ENCODE measurements at places on chromosomes 12 and 14.

DNA sequence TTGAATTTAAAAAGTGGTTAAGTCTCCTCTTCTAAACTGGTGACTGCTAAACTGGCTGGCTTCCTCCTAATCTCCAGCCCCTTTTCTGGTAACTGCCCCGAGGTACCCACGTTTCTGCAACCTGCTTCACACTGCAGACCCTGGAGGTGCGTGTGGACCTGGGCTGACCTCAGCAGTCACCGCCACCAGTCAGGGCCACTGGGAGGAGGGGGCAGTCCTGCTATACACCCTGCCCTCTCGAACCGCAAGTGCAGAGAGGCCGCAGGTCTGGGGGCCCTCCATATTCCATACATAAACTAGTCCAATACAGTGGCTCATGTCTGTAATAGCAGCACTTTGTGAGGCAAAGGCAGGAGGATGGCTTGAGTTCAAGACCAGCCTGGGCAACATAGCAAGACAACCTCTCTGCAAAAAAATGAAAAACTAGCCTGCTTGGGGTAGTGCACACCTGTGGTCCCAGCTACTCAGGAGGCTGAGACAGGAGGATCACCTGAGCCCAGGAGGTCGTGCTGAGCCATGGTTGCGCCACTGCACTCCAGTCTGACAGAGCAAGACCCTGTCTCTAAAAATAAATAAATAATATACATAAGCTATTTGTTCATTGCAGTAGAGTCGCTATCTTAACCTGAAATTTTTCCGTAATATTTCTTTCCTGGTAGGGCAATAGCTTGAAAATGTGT lies 25.6 kb downstream of the VPS37B start:
- DNase-seq, result no peak

DNA sequence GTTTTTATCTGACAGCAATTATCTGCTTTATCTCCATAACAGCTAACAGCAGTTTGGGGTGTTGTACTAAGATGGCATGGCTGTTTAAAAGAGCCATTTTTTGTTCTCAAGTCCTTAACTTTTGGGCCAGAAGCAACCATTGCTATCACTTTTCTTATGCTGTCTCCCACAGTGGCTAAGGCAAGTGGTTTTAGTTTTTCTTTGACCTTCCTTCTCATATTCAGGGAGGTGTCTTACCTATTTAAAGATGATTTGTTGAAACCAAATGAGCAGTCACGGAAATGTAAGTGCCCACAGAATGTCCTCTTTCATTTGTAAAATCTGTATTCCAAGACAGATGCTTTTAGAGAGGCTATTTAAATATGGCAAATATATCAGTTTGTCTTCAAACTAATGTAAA lies 96.8 kb upstream of the USP15 start:
- no peak for DNase-seq

DNA sequence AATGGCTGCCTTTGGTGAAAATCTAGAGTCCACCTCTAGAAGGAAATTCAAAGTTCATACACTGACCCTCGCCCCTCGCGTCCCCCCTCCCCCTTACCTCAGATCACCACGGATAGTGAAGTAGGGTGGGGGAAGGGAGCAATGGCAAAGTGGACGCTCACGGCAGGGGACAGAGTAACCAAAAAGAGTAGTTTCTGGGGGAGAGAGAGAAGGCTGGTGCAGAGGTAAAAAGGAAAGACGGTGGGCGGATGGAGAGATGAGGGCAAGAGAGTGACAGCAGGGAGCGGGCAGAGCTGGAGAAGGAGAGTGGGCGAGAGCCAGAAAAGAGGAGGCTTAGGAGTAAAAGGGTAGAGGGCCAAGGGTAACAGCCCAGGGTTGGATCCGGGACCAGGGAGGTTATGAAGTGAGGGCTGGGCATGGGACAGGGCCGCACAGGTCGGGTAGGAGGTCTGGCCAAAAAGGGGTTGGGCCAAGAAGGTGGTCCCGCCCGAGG lies 423 bp downstream of the ALDH6A1 start:
- no peak for DNase-seq

GRCh38 chr12:113314121-113314529 lies 20.8 kb downstream of the SLC8B1 start:
- no peak for DNase-seq

DNA sequence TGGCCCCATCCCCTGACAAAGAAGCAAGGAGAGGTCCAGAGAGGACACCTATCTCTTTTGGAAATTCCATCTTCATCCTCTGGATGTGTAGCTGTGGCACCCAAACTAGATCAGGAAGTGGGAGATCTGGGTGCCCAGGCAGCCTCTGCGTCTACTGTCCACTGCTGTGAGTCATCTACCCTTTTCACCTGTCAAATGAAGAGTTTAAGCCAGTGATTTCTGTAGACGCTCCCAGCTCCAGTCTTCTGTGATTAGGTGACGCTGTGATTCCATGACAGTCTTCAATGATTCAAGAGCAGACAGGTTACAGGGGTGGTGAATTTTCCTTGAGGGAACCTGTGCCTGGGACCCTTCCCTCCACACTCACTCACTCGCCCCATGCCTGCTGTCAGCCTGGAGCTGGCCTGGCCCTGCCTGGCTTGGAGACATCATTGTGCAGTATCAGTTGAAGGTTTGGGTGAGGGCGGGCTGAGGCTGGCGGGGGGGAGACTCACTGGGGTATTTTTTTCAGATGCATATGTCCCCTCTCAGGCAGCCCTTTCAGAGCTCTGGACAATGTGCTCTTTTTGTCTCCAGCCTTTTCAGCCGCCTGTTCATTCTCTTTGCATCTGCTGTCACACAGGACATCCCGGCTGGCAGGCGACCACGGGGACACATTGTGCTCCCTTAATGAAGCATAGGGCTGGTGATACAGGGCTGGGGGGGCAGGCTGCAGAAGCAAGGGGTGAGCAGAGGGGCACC lies 56.8 kb upstream of the PARP11 start:
- no peak for DNase-seq

- no peak for DNase-seq
Observed at GRCh38 chr14:89500303-89500702, 83.3 kb upstream of the FOXN3 start.

- no peak for DNase-seq
Observed at GRCh38 chr12:127295630-127296029, 971.3 kb upstream of the TMEM132C start.

- no peak for DNase-seq
Observed at GRCh38 chr12:121263206-121263935, 33.1 kb downstream of the CAMKK2 start.

- DNase-seq, result no peak
Observed at GRCh38 chr12:112792743-112793142, 1.2 kb downstream of the RPH3A start.

GRCh38 chr12:126509572-126509971 lies 1444.3 kb downstream of the AACS start:
- no peak for DNase-seq

GRCh38 chr12:100504804-100505203 lies 31.1 kb downstream of the NR1H4 start:
- no peak for DNase-seq

GRCh38 chr12:96421014-96421413 lies 20.8 kb upstream of the CDK17 start:
- DNase-seq, result no peak

DNA sequence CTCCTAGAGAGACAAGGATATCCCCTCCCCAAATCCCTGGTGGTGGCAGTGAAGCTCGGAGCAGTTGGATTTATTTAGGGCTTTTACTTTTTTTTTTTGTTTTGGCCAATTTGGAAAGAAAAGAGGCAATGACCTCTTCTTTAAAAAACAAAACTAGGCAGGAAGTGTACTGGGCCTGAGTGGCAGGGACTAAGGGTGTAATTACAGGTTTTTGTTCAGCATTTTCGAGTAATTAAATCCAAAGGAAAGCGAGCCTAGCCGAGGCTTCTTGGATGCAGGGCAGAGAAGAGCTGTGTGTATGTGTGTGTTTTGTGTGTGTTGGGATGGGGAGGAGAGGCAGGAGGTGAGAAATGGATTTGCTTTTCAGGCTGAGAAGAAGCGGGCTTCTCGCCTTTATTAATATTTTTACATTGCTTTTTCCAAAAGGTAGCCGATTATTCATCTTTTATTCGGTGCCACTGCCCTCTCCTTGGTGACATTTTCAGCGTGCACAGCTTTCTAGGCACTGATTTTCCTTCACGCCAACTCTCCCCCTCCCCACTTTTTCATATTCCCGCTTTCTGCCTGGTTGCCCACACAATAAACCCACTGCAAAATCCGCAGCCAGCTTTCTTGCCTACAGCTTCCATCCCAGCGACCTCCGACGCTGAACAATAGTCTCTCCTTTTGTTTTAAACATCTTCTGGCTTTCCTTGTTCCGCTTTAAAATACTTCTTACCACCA lies 8.9 kb upstream of the IRF2BPL start:
- no peak for DNase-seq

GRCh38 chr12:23361971-23362370 lies 587.5 kb downstream of the SOX5 start:
- DNase-seq, result no peak

- no peak for DNase-seq
Observed at GRCh38 chr12:114371250-114371649, 34.7 kb downstream of the TBX5 start.

- DNase-seq, result no peak
Observed at GRCh38 chr14:24395609-24396582, 2.9 kb upstream of the NYNRIN start.

DNA sequence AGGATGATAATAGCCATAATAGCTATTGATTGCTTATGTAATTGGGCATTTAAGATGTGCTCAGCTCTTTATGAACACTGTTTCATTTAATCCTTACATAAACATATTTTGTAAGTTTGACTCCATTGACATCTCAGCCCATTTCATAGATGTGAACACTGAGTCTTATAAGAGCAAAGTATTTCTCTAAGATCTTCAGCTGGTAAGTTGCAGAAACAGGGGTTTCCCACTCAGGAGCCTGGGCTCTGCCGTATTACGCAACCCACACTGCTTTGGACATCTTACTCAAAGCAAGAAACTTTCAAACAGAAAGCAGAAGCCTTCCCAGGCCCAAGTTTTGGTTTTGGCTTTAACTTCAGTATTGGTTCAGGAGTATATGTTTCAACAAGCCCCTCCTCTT lies 705.1 kb downstream of the MED13L start:
- DNase-seq, result no peak

DNA sequence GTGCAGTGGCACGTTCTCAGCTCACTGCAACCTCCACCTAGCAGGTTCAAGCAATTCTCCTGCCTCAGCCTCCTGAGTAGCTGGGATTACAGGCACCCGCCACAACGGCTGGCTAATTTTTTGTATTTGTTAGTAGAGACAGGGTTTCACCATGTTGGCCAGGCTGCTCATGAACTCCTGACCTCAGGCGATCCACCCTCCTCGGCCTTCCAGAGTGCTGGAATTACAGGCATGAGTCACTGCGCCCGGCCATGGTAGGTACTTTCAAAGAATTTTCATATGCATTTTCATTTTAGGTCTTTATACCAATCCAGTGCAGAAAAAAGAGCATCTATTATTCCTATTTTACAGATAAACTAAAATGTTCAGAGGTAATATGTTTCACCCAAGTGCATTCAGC lies 411.3 kb upstream of the USP15 start:
- DNase-seq, result no peak

- no peak for DNase-seq
Observed at GRCh38 chr14:60226298-60226697, 22.7 kb upstream of the PPM1A start.

GRCh38 chr14:93426750-93427149 lies 4.0 kb upstream of the UNC79 start:
- no peak for DNase-seq

- no peak for DNase-seq
Observed at GRCh38 chr14:48096897-48097296, 421.5 kb upstream of the MDGA2 start.

- no peak for DNase-seq
Observed at GRCh38 chr14:44940211-44940610, 21.5 kb downstream of the KLHL28 start.

DNA sequence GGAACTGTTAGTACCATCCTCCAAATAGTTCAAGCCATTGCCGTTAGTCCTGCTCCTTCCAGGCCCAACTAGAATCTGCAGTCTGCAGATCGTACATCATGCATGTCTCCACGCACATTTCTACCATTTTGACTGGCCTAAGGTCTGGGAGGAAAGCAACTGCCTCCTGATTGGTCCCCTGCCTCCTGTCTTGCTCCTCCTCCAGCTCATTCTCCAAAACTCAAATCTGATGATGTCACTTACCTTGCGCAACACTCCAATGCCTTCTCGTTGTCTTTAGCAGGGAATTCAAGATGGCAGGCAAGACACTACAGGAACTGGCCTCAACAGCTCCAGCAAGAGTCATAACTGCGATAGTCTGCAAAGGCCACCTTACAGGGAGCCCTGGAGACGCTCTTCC lies 9.7 kb upstream of the HCAR1 start:
- no peak for DNase-seq

DNA sequence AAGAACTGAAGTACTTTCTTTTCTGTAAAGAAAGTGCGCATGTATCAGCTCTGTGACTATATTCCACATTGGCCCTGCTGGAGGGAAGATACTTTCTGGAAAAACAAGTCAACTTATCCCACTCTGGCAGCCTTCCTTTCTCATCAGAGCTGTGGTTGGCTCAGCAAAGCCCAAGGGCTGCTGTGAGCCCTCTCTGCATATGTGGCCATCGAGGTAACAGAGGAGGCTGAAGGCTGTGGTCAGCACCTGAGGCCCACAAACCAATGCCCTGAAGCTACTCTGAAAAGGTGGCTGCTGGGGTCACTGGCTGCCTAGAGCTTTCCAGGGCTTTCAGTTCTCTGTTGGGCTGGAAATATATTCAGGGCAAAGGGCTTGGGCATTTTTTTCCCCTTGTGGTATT lies 70.8 kb upstream of the IGF1 start:
- DNase-seq, result no peak

DNA sequence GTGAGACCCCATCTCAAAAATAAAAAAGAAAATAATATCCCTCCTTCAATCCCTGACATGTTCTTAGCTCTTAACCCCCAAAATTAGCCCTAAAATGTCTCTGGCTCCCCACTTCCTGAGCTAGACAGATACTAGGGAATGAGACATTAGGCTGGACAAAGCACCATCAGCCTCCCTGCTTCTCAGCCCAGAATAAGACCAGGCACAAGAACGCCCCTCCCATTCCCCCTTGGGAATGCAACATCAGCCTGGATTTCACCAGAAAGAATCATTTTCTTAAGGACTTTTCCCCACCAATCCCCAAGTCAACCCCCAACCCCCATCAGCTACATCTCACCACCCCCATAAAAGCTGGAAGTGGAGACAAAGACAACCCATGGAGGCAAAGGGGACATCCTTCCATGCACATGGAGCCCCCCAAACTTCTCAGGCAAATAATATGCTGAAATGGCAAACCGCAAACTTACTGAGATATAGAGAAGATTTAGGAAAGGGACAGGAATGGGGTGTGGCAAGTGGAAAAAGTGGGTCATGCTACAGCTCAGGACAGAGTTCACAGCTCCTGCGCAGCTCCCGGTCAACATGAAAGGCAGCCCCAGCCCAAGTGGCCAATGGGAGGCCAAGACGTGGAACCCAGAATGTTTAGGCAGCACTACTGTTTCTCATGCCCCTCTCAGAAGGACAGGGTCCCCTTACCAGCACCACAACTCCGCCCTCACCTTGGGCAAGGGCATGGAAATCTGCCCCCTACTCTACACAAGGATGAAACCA lies 2.7 kb downstream of the CHD4 start:
- DNase-seq, result no peak

GRCh38 chr12:119096429-119097202 lies 82.1 kb upstream of the HSPB8 start:
- no peak for DNase-seq

Measured in stimulated activated effector memory CD8-positive, alpha-beta T cell treated with anti-CD3 and anti-CD28 coated beads, Interleukin-12 subunit alpha, Interleukin-12 subunit beta, amount 100 ng/mL, for 72 hours (primary cell).